ENCODE measurements at places on chromosomes 4 and X.
A peak's percentile ranks its signal among the peaks of the same experiment; 100 is the strongest.

GRCh38 chrX:130831347-130831722 lies 71.7 kb downstream of the ENOX2 start:
- no peak for DNase-seq

- DNase-seq: no peak
Observed at GRCh38 chr4:151934766-151935165, 174.0 kb upstream of the GATB start.

DNA sequence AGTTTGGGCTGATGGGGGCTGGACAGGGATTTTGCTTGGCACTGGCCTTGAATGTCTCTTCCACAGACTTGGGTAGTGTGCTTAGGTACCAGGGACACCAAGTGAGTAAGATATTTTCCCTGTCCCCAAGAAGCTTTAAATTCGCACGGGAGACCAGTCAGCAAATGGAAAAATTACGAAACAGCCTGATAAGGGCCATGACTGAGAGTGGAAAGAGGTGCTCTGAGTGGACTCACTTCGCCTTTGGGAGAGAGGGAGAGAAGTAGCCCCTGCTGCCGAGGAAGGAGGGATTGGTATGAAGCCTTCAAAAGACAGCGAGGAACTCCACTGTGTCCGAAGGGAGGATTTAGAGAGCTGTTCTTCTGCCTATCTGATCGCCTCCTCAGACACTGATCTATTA lies 2.6 kb downstream of the LSM6 start:
- DNase-seq: no peak

GRCh38 chr4:4859799-4860599 lies 534 bp downstream of the MSX1 start:
- no peak for DNase-seq

- no peak for DNase-seq
Observed at GRCh38 chr4:48109413-48110263, 24.4 kb downstream of the TXK start.

DNA sequence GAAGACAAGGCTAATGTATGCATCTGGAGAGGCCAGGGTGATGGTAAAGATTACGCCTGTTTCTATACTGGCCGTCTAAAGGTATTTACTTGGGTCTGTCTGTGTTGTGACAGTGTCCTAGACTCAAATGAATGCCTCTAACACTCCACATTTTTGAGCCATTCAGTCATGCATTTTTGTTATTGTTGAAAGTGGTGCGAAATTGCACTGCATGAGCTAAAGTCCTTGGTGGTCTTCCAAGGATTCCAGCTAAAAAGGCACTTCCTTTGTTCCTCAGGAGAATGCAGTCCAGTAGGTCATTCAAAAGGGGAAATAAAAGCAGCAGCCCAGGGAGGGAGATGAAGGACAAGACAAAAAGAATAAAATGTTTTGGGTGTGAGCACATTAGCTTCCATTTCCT lies 3.0 kb downstream of the GPC4 start:
- DNase-seq: no peak

GRCh38 chr4:119559044-119559647 lies 69.5 kb downstream of the PDE5A start:
- peak; percentile 18 for DNase-seq

GRCh38 chrX:19382555-19383145 lies 38.9 kb downstream of the PDHA1 start:
- no peak for DNase-seq

GRCh38 chr4:67892905-67893304 lies 9.1 kb upstream of the TMPRSS11D start:
- DNase-seq: no peak

- no peak for DNase-seq
Observed at GRCh38 chrX:20971250-20971649, 403.0 kb upstream of the CNKSR2 start.

DNA sequence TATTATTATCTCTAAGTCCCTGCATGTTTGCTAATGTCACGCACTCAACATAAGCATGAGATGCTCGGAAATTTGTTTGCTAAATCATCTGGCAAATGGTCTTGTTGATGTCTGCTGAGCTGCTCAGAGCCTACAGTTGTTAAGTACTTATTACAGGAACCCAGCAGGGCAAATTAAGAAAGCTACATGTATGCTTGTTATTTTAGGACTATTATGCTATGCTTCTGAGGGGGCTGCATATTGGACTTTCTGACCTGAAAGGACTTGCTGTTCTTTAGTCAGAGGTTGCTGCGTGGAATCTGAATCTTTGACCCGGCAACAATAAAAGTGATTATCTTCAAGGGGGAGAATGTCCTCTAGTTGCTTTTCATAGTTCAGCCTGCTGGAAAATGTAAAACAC lies 36.3 kb upstream of the TENM3 start:
- DNase-seq: no peak

DNA sequence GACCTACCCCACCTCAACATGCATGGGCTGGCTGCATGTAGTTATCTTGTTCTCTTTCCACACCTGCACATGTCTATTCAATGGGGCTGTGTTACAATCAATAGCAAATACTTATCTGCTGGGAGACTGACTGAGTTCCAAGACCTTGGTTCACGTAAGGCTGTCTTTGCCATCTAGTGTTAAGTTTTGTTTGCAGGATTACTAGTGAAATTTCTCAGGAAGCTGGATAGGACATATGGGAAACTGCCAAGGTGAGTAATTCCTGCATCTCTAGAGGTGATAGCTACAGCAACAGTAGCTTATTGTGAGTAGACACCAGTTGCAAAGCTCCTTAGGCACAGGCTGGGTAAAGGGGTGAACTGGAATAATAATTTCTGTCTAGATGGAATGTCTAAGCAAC lies 177.5 kb downstream of the ENOX2 start:
- DNase-seq: no peak

GRCh38 chr4:17812801-17813200 lies 2.0 kb downstream of the NCAPG start:
- DNase-seq: no peak

- DNase-seq: no peak
Observed at GRCh38 chr4:25810461-25811373, 52.1 kb downstream of the SEL1L3 start.

DNA sequence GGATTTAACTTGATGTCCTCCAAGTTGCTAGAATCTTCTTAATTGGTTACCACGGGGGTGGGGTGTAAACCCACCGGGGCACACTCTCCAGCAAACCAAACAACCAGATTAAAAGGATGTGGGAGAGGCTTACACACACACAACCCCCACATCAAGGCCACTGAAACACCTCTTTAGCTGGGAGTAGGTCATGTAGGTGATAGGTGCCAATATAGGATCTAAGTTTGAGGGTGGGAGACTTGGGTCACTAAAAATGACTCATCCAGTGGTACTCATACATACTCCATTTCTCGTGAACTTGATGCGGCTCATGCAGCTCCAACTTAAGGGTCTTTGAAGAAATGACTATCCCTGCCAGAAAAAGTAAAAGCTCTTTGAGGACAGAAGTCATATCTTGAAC lies 20.5 kb upstream of the CD40LG start:
- no peak for DNase-seq

GRCh38 chr4:88005946-88006345 lies 1.5 kb upstream of the PKD2 start:
- DNase-seq: no peak

DNA sequence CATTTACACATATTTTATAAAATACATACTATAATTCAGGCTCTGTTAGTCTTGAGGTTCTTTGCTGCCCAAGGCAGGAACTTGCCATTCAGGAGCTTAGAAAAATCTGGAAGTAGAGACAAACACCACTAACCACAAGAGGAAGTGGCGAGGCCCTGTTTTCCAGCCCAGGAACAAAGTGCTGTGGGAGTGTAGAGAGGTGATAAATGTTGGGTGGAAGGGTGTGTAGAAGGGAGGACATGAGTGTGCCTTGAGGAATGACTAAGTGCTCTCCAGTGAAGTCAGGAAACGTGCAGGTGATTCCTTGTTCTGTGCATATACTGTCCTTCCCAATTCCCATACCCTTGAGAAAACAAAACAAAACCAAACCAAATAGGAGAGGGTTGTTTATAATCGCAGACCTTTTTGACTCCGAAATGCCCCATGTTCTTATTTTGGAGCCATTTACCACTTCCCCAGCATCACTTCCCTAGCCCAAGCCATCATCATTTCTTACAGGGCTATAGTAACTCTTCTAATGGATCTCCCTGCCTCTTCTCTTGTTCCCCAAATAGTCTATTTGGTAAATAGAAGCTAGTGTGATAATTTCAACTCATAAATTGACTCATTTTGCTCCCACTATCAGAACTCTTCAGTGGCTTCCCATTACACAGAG lies 83.2 kb downstream of the GPAT3 start:
- DNase-seq: no peak

DNA sequence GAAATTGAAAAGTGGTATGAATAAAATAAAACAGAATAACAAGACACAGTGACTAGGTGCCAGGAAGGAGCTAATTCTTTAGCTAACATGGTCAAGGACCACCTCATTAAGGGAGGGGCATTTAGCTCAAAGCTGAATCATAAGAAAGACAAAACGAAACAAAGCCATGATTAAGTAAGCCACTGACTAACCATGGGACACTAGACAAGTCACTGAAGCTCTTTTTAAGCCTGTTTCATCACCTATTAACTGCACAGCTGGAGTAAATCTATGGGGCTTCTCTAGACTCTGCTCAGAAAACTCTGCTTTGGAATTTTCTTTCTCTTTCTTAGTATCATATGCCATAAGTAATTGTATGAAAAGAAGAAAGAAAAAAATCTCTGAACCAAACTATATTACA lies 49.8 kb upstream of the C1QTNF7 start:
- no peak for DNase-seq

- no peak for DNase-seq
Observed at GRCh38 chr4:123397144-123398065, 810 bp downstream of the SPRY1 start.

GRCh38 chr4:61805979-61806378 lies 605.9 kb downstream of the ADGRL3 start:
- no peak for DNase-seq

DNA sequence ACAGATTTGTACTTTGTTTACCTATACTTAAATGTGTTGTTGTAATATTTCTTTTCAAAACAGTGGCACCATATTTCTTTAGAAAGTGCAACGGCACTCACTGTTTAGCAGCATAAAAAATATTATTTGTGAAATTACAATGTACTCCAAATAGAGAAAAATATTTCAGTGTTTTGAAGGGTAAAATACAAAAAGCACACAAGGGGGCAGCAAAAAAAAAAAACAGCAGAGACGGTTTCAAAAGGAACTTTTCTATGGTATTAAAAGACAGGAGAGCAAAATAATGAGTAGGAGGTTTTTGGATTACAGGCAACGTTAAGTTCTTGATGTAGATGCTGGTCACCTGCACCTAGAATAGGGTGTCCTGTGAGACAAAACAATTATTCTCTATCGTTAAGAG lies 2.0 kb downstream of the NUDT11 start:
- DNase-seq: no peak

GRCh38 chr4:118962540-118962939 lies 73.9 kb downstream of the SYNPO2 start:
- DNase-seq: no peak

DNA sequence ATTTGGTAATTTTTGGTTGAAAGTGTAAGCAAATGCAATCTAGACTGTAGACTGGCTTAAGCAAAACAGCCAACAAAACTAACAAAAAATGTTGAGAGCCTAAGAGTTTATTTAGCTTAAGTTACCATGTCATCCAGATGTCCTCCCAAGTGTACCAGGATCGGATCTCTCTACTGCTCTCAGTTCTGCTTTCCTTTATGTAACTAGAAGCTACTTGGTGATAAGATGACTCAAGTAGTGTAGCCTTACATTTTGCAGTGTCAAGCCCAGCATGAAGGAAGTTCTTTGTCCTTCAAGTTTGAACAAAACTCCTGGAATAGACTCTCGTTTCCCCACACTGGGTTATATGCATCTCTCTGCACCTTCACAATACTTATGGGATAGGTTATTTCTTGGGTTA lies 1500.0 kb downstream of the STIM2 start:
- no peak for DNase-seq

- no peak for DNase-seq
Observed at GRCh38 chrX:74534569-74535038, 79.8 kb downstream of the RLIM start.

DNA sequence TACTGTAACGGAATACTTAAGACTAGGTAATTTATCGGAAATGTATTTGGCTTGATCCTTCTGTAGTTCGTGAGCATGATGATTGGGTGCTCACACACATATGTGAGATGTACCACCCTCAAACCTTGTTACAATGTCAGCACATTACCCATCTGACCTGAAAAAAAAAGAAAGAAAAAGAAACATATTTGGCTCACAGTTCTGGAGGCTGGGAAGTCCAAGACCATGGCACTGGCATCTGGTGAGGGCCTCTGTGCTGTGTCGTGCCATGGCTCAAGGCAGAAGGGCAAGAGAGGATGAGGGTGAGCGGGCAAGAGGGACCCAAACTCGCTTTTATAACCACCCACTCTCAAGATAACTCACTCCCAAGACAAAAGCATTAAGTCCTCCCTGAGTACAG lies 7.0 kb upstream of the CLDN24 start:
- no peak for DNase-seq

DNA sequence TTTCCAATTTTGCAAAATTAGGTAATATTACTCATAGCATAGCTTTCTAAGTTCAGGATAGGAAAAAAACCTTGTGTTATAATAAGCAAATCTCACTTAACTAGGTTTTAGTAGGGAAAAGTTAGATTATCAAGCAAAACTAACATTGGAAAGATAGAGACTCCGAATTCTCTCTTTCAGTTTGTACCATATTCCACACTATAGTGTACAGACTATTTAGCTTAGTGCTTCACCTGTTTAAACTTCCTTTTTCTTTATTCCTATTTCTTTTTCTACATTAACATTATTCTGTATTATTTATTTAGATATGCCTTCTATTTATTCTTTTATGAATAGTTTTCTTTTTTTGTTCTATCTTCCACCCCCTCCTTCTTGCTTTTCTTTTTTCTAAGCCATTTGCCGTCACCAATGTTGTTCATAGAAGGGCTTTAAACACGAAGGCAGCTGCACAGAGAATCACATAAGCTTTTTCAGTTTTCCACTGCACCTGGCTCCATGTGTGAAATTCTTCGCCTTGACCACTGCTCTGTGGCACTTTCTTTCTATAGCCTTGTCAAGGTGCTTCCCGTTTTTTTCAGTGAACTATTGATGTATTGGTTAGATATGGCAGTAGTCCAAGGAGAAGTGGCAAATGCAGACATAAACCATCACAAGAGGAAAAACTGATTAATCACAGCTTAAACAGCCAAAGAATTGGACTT lies 8.5 kb downstream of the PCDH10 start:
- no peak for DNase-seq

DNA sequence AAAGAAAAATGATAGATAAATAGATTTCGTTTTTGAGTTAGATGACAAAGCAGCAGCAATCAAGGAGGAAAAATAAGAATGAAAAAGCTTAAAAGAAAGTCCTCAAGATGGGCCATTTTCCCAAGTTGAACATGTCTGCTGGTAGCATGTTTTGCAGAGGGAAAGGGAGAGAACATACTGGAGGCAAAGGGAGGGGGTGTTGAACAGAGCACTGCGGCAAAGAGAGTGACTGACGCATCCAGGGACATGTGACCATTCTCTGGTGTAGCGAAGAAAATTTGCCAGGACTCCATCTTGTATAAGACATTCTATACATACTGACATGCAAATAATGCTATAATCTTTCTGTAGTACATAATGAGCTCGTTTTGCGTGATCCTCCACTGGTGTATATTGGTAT lies 1.2 kb downstream of the LINC00632 start:
- no peak for DNase-seq

- no peak for DNase-seq
Observed at GRCh38 chr4:19615086-19615689, 636.5 kb upstream of the SLIT2 start.

- no peak for DNase-seq
Observed at GRCh38 chr4:154332681-154333421, 158.7 kb downstream of the DCHS2 start.

- no peak for DNase-seq
Observed at GRCh38 chr4:156754832-156755570, 216.6 kb downstream of the PDGFC start.
